EH (cell line): ENCODE measurements at places on chromosomes 13 and 19.

- DNase-seq, result peak; percentile 99
Observed at GRCh38 chr19:2540646-2541454, 64.9 kb downstream of the GADD45B start.

DNA sequence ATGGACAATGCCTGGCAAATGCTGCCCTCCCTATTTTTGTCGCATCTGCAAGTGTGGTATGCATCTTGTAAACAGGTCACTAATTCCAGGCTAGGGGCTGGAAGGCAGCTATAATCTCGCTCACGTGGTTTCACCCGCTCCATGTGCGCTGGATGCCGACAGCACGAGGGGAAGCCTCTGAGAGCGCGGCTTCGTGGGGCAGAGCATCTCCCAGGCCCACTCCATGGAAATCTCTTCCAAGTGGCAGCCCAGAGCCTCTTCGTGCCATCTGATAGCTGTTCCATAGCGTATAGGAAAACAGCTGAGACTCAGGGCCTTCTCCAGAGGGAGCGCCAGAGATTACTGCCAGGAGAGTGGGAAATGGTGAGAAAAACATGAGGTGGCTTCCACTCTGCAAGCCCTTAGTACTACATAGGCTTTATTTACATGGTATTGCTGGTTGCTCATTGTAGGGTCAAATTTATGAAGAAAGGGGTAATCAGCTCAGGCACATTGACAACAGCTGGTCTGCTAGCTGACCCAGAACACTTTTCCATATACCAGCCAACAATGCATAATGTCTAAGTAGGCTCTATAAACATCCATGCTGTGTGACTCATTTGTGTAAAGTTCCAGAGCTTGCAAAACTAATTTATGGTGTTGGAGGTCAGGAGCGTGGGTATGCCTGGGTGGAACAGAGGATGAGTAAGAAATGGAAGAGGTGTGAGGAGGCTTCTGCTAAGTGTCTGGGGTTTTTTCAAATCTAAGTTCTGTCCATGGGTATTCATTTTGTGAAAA, 165.2 kb downstream of the SHISA2 start:
- DNase-seq, result peak; percentile 33

DNA sequence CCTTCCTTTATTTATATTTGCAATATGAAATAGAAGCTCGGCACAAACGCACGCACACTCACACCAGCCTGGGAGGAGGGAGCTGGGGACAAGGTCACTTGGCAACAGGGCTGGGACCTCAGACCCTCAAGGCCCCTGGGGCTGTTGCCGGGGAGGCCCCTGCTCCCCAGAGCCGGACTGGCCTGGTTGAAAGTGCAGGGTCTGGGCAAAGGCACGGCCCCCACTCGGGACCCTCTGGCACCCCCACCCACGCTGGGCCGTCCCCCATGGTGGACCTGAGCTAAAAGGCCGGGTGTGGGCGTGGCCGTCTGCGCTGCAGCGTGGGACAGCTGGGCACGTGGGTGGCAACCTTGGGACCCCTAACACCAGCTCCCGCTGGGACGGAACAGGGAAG, 1.2 kb upstream of the TMEM86B start:
- DNase-seq, result no peak

- DNase-seq, result peak; percentile 90
Observed at GRCh38 chr19:16180611-16181010, 4.6 kb upstream of the FAM32A start.
